SK-MEL-5 (cell line): ENCODE measurements at places on chromosomes 1 and 21. TPM values are rescaled to one million over a fixed set of nuclear protein-coding genes. Genes with fewer than 3 reads are reported as not detected.

C1orf116 gene
- total RNA-seq: 0.13 and 0.50 TPM in 2 replicates

MSH4 gene
- total RNA-seq: 0.08 and 0.16 TPM in 2 replicates

NBPF12 gene
- total RNA-seq: 5.5 and 5.7 TPM in 2 replicates

ZNF593 gene
- total RNA-seq: 49.2 and 58.5 TPM in 2 replicates

U2AF1 gene
- 26.7 and 27.1 TPM in 2 replicates for total RNA-seq

NRDC gene
- 48.0 and 59.5 TPM in 2 replicates for total RNA-seq

ERMAP gene
- 1.7 and 2.3 TPM in 2 replicates for total RNA-seq

LAX1 gene
- total RNA-seq: not detected in 2 replicates

THEMIS2 gene
- total RNA-seq: 63.5 and 66.1 TPM in 2 replicates

STUM gene
- 0.27 and 0.32 TPM in 2 replicates for total RNA-seq

CD52 gene
- not detected in 2 replicates for total RNA-seq

COL24A1 gene
- not detected in 2 replicates for total RNA-seq

CLDN14 gene
- 12.5 and 12.9 TPM in 2 replicates for total RNA-seq

FCGR3B gene
- not detected in 2 replicates for total RNA-seq

LRRC38 gene
- not detected in 2 replicates for total RNA-seq

A3GALT2 gene
- not detected in 2 replicates for total RNA-seq

ATF3 gene
- 10.5 and 11.9 TPM in 2 replicates for total RNA-seq

SNRPE gene
- 140 and 176 TPM in 2 replicates for total RNA-seq

CAPN9 gene
- not detected in 2 replicates for total RNA-seq

HFM1 gene
- total RNA-seq: 2.9 and 6.8 TPM in 2 replicates

NEGR1 gene
- total RNA-seq: not detected in 2 replicates

KRTAP20-2 gene
- total RNA-seq: not detected in 2 replicates

SYT14 gene
- total RNA-seq: 14.7 TPM in 2 replicates

MEGF6 gene
- total RNA-seq: 0.90 and 3.1 TPM in 2 replicates

BECN2 gene
- total RNA-seq: not detected in 2 replicates

UBXN10 gene
- 0.08 TPM in 1 of 2 replicates, not detected in the other for total RNA-seq

ATP6V0B gene
- total RNA-seq: 420 and 460 TPM in 2 replicates

TAS1R3 gene
- total RNA-seq: not detected in 2 replicates
